ENCODE measurements at places on chromosomes 11 and 22.

- no peak for DNase-seq
These were observed 7.3 kb downstream of the TRIM34 start for GRCh38 chr11:5631969-5632635.

DNA sequence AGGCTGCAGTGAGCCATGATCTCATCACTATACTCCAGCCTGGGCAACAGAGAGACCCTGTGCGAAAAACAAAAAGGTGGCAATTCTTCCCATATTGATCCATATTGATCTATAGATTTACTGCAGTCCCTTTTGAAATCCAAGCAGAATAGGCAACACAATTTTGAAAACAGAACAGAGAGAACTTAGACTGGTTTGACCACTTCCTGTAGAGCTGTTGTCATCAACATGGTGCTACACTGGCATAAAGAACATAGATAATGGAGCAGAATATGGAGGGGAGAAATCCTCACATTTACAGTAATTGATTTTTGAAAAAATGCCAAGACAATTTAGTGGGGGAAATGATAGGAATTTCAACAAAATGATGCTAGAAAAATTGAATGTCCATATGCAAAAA lies 34.1 kb downstream of the GRK3 start:
- no peak for DNase-seq

GRCh38 chr11:128587415-128587814 lies at the start of gene ETS1:
Gene ETS1, minus strand, starts transcription at chr11:128587558. Its CDS starts 14,428 bp downstream, at chr11:128573130.
- DNase-seq, result no peak

- peak; percentile 74 for DNase-seq
These were observed at the start of gene ANO5 for GRCh38 chr11:22192642-22193347. Gene ANO5, plus strand, starts transcription at chr11:22193085. Its CDS starts 408 bp downstream, at chr11:22193493.

DNA sequence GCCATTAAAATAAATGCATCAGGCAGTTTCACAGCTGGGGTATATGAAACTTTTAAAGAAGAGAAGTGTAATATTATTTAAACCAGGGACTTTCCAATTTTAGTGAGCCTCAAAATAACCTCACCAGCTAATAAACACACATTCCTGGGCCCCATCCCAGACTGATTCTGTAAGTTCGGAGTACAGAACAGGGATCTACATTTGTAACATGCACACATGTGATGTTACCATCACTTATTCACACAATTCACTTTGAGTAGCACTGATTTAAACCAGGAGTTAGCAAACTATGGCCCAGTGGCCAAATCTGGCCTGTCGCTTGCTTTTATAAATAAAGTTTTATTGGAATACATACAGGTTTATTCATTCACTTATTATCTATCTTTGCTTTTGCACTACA lies 62.0 kb downstream of the STK33 start:
- DNase-seq, result no peak

Data from coronary artery (tissue), 2 donors.